ENCODE measurements at places on chromosomes 6 and 20.

DNA sequence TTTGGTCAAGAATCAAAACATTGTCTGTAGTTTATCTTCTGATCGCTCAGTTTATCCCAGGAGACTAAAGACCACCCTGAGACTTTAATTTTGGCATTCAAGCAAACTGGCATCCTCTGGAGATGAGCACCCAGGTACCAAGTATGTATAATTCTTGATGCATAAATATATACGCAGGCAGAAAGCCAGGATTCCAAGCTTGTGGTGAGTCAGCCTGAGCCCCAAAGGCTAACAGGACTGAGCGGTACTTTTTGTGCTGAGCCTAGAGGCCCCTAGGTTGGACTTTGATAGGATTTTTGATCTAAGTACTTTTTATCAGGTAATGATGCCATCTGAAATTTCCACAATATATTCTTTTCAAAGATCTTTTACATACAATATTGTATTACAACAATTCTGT, 301.3 kb downstream of the TFAP2B start:
- no peak overlapping the region for H3K4me3 ChIP-seq
- H3K27ac ChIP-seq = no peak overlapping the region
- H3K4me1 ChIP-seq = no peaks in the 10 kb centered on the region
- H3K36me3 ChIP-seq = no peaks in the 10 kb centered on the region

DNA sequence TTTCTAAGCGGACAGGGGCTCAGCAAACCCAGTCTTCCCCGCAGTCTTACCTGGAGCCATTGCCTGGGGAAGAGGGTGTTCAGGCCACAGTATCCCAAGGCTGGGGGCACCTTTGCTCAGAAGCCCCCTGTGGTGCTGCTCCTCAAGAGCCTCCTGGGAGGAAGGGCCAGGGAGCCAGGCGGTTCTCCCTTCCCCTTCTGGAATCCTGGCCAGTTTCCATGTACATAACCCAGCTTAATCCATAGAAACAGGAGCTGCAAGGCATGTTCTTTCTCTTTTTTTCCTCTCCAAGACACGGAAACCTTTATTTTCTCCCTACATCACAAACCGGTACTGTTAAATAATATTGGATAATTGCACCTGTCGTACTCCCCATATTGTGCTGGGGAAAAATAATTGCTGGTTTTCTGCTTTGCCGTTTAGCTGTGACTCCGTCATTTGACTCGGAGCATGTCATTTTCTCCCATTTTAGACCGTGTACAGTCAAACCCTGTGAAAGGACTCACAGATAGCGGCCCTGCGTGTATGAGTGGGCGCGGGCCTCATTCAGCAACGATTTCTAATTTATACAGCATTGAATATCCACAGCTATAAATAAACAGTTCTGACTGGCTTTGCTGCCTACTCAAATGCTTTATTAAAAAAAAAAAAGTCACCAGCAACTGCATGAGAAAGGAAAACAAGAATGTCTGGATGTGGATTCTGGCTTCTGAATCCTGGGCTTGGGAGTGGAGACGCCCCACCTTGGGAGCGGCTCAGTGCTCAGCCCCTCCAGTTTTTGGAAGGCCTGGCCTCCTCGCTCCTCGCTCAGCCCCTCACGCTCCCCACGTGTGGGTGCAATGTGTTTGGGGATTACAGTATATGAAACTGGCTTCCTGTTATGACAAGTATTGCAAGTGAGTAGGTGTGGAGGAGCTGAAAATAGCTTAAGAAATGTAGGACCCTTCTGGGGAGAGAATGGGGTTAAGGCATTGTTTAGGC, 67.3 kb downstream of the ADTRP start:
- no peak overlapping the region for H3K4me3 ChIP-seq
- H3K4me1 ChIP-seq = peaks cover 26% of the 10 kb centered on the region
- no peak overlapping the region for H3K27ac ChIP-seq
- DNase-seq = no peak

GRCh38 chr20:57964011-57964862, 254.4 kb upstream of the PMEPA1 start:
- DNase-seq = no peak
- H3K36me3 ChIP-seq = no peaks in the 10 kb centered on the region
- H3K4me3 ChIP-seq = no peak overlapping the region
- no peak overlapping the region for H3K27ac ChIP-seq
- peaks cover 13% of the 10 kb centered on the region for H3K27me3 ChIP-seq
- H3K4me1 ChIP-seq = no peaks in the 10 kb centered on the region

- no peak overlapping the region for H3K27ac ChIP-seq
- H3K4me3 ChIP-seq = no peak overlapping the region
- H3K36me3 ChIP-seq = peaks cover 2% of the 10 kb centered on the region
- peaks cover 4% of the 10 kb centered on the region for H3K27me3 ChIP-seq
These were observed 138.2 kb upstream of the ARMC2 start for GRCh38 chr6:108710030-108710429.

- peaks cover 16% of the 10 kb centered on the region for H3K4me1 ChIP-seq
- H3K36me3 ChIP-seq = no peaks in the 10 kb centered on the region
- no peak overlapping the region for H3K4me3 ChIP-seq
- no peak overlapping the region for H3K27ac ChIP-seq
These were observed 8.6 kb upstream of the FKBP1A start for GRCh38 chr20:1401451-1401907.

Measured in memory B cell (primary cell).